Heart left ventricle (tissue), 16 donors: ENCODE measurements at places on chromosomes 16 and 17. TPM values are rescaled to one million over a fixed set of nuclear protein-coding genes. Genes with fewer than 3 reads are reported as not detected.
A peak's percentile ranks its signal among the peaks of the same experiment; 100 is the strongest.

- H3K27me3 ChIP-seq: no peaks in the 10 kb centered on the region
- DNase-seq: no peak
- no peak overlapping the region for H3K4me3 ChIP-seq
- H3K4me1 ChIP-seq: peaks cover 17% of the 10 kb centered on the region
- H3K27ac ChIP-seq: no peak overlapping the region
Measured at GRCh38 chr17:17818088-17818526, 18.7 kb downstream of the SREBF1 start.

DNA sequence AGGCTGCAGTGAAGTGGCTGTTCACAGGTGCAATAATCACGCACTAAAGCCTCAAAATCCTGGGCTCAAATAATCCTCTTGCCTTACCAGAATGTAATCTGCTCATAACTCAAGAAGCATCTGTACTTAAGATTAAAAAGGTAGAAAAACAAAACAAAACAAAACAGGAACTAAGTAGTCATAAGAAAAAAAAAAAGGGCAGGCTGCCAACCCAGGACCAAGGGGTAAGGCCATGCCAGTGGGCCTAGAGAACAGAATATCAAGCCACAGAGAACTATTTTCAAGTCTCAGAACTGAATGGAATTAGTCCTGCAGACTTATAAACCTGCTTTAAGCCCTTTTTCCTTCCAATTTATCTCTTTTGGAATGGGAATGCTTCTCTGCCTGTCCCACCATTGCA, 64.8 kb upstream of the TBC1D3K start:
- H3K4me1 ChIP-seq: no peaks in the 10 kb centered on the region
- peaks cover 5% of the 10 kb centered on the region for H3K27me3 ChIP-seq
- no peaks in the 10 kb centered on the region for H3K36me3 ChIP-seq
- H3K27ac ChIP-seq: no peak overlapping the region
- no peak overlapping the region for H3K4me3 ChIP-seq

The CRHR1 gene
- polyA plus RNA-seq: not detected

- peak; percentile 86 for DNase-seq
- no peaks in the 10 kb centered on the region for H3K36me3 ChIP-seq
- peaks cover 40% of the 10 kb centered on the region for H3K4me1 ChIP-seq
Measured at GRCh38 chr17:78341559-78342448, 18.1 kb downstream of the SOCS3 start.

DNA sequence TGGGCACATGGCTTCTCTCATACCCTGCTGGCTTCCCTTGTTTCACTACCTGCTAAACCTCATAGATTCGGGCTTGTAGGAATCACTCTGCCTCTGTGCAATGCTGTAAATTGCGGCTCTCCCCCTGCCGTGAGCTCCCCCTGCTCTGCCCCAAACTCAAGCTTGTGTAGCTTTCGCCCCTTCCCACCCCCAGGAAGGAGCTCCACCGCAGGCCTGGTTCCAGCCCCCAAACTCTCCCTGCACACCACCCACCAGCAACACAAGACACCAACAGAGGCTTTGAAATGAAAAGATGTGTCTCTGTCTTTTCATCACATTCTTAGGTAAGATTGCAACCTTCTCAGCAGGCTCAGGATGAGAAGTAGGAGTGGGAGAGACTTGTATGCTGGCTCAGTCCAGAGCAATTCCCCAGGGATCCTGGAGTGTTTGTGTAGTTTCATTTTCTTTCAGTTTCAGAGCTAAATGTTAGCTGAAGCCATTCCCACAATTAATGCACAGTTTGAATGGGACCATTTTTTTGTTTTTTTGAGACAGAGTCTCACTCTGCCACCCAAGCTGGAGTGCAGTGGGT, 14.2 kb downstream of the CX3CL1 start:
- H3K4me1 ChIP-seq: peaks cover 6% of the 10 kb centered on the region
- H3K36me3 ChIP-seq: no peaks in the 10 kb centered on the region
- H3K27ac ChIP-seq: no peak overlapping the region
- DNase-seq: peak; percentile 50
- H3K27me3 ChIP-seq: no peaks in the 10 kb centered on the region

The TEX19 gene
- not detected for polyA plus RNA-seq

DNA sequence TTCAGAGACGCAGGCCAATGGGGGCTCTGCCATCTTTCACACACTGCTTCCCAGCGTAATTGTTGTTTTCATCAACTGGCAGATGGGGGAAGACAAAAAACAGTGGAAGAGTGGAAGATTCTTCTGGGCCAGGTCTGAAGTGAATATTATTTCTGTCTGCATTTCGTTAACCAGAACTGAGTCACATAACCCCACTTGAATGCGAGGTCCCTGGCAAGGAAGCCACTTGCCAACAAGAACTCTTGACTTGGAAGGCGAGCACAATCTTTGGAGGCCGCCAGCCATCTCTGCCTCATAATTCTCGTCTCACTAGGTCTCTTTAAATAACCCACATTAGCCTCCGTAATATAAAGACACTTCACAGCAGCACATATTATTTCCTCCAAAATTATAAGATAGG, 75.4 kb downstream of the CYB561 start:
- no peaks in the 10 kb centered on the region for H3K4me1 ChIP-seq
- H3K27ac ChIP-seq: no peak overlapping the region
- H3K4me3 ChIP-seq: no peak overlapping the region
- H3K36me3 ChIP-seq: no peaks in the 10 kb centered on the region

DNA sequence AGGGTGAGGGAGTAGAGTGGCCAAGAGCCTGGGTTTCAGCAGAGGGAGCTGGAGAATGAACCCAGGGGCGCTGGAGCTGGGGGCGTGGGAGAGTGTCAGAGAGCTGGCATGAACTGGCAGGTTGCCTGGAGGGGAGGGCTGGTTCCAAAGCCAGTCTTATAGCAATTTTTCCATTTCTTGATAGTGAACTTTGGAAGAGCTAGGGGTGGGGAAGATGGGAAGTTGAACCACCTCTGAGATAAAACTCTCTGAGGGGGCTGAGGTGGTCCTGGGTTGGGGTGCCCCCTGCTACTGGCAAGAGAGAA, 36.9 kb downstream of the ADGRG5 start:
- DNase-seq: no peak
- H3K4me3 ChIP-seq: no peak overlapping the region
- no peaks in the 10 kb centered on the region for H3K36me3 ChIP-seq
- H3K4me1 ChIP-seq: no peaks in the 10 kb centered on the region

GRCh38 chr16:4075534-4075933, 40.7 kb downstream of the ADCY9 start:
- H3K27me3 ChIP-seq: no peaks in the 10 kb centered on the region
- no peak overlapping the region for H3K27ac ChIP-seq
- peaks cover 3% of the 10 kb centered on the region for H3K4me1 ChIP-seq

The OR2C1 gene
- polyA plus RNA-seq: not detected
